ENCODE measurements at places on chromosomes 3 and 15.
A peak's percentile ranks its signal among the peaks of the same experiment; 100 is the strongest.

DNA sequence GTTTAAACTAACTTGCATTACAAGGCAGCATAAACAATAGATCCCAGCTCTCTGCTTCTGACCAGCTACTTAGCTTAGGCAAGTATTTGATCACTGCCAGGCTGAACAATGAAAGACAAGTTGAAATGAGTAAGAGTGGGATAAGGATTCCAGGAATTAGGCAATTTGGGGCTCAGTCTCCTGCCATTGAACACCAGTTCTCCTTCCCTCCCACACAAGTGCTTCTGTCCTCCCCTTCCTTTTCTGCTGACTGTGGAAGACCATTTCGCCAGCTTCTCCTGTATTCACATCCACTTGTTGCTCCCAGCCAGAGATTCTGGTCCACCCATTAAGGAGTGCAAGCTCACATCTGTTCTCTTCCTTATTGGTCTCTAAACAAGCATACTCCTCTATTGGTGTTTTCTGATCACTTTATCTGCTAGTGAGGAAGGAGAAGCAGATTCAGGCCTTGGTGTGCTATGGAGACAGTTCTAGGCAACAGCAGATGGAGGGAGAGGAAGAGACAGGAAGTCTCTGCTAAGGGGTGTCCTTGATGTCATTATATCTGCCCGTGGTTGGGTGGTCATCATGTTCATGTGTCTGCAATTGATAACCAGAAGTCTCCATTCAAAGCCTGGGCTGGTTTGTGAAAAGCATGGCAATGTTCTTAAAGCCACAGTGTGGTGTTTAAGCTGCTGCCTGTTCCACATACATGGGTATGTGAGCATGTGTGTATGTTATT lies 121.5 kb downstream of the PLCL2 start:
- DNase-seq = no peak

- DNase-seq = peak; percentile 29
Measured at GRCh38 chr15:73264881-73265280, 103.9 kb downstream of the HCN4 start.

DNA sequence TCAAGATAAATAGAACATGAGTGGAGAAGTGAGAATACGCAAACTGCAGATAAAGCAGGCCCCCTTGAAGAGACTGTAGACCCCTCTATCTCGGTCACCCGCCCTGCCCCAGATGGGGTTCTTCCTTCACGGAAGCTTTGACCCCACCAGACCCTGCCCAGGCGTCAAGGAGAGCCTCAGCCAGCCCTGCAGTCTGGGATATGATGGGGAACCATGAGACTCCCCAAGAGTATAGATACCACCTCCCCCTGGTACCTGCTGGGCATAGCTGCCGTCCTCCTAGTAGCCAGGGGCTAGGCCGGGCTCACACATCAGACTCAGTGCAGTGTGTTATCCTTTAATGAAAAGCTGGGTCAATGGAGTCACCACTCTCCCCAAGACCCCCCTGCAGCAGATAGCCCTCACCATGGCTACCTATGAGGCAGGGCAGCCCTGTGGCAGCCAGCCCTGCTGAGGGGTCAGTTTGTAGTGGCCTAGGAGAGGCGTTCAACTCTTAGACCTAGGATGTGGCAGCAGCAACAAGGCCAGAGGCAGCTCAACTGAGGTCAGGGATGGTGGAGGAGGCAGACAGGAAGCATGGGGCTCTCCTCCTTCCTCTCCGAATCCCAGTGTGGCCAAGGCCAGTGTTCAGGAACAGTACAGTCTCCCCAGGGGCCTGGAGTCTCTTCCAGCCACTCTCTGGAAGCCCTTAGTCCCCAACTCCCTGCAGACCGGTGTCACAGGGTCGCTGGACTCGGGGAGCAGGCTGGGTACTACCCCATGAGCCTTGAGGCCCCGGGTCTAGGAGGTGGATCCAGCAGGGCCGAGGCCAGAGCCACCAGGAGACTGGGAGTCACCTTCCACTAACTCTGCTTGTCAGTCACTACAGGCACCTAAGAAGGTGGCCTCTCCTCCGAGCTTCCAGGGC lies 26.1 kb downstream of the PLXNB1 start:
- no peak for DNase-seq

DNA sequence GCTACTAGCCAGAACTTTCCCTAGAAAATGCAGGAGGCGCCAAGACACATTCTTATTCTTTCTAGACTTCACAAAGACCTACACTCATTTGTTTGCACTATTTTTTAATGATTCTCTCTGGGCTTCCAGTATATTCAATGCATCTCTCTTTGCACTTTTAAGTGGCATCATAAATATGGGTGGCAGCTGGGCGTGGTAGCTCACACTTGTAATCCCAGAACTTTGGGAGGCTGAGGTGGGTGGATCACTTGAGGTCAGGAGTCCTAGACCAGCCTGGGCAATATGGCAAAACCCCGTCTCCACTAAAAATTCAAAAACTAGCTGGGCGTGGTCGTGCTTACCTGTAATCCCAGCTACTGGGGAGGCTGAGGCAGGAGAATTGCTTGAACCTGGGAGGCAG lies 5.6 kb upstream of the GCNT3 start:
- DNase-seq = no peak

GRCh38 chr3:157175691-157176507 lies 16.0 kb upstream of the CCNL1 start:
- DNase-seq = no peak

GRCh38 chr3:17972476-17972875 lies 230.0 kb upstream of the TBC1D5 start:
- DNase-seq = no peak

DNA sequence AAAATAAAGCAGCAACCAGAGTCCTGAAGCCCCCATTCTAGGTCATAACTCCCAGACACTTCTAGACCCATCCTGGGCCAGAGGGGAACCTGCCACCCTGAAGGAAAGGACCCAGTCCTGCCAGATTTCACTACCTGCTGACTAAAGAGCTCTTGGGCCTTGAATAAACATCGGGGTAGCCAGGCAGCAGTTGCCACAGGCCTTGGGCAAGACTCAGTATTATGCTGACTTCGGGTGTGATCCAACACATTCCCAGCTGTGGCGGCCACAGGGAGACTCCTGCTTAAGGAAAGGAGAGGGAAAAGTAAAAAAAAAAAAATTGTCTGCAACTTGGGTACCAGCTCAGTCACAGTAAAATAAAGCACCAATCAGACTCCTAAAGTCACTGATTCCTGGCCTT lies 23.8 kb downstream of the NEDD4 start:
- no peak for DNase-seq

DNA sequence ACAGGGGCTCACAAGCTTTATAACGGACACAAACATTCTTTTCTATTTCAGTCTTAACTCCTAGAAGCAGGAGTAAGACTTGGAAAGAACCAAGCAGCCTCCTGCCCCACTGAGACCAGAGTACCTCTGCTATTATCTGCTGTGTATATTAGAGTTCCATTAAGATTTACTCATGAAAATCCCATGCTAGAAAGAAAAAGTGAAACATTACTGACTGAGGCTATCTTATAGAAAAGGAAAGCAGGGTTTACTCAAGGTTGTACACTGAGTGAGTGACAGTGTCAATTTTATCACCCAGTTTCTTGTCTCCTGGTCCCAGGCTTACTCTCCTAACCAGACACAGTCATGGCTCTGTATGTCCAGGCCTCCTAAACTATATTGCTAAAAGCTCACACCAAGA lies 97.9 kb upstream of the SOX2 start:
- no peak for DNase-seq

Measured in NCI-H1417 treated with DMSO at 0.1 percent for 48 hours (cell line).